Stimulated activated CD8-positive, alpha-beta memory T cell treated with anti-CD3 and anti-CD28 coated beads, Interleukin-15, amount 100 ng/mL, for 48 hours (primary cell): ENCODE measurements at places on chromosomes 12 and 14.
A peak's percentile ranks its signal among the peaks of the same experiment; 100 is the strongest.

DNA sequence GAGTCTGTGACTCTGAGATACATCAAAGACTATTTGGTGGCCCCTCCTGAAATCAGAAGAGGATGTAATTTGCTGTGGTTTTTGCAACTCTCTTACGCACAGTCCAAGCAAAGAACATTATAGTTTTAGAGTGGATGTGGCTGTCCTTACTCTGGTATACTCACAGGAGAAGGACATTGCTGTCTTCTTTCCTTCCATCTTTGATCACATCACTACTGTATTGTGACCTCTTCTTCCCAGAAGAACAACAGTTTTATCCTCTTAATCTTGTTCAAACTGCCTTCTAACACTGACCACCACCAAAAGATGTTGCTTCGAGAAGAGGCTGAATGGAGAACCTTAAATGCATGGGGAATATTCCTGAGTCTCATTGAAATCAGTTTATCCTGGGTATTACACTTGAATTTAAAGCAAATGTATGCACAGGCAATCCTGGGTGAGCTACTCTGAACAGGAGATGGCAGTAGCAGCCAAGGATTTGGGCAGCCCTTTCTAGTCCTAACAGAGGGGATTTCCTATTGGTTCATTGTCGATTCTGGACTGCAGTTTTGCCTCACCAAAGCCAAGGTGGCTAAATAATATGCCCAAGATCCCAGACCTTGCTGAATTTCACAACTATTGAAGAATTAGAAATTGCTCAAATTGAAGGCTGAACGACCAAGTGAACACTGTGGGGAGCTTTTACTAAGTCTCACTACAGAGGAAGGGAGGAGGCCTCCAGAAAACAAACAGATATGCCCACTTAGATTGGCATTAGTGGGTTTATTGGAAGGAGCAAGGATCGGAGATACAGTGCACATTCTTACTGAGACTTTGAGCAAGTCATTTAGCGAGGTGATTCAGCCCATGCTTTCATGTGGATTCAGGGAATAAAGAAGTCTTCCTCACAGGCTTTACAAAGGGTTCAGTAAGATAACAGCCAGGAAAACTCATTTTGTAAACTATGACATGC, 282.8 kb downstream of the PAWR start:
- DNase-seq, result no peak

DNA sequence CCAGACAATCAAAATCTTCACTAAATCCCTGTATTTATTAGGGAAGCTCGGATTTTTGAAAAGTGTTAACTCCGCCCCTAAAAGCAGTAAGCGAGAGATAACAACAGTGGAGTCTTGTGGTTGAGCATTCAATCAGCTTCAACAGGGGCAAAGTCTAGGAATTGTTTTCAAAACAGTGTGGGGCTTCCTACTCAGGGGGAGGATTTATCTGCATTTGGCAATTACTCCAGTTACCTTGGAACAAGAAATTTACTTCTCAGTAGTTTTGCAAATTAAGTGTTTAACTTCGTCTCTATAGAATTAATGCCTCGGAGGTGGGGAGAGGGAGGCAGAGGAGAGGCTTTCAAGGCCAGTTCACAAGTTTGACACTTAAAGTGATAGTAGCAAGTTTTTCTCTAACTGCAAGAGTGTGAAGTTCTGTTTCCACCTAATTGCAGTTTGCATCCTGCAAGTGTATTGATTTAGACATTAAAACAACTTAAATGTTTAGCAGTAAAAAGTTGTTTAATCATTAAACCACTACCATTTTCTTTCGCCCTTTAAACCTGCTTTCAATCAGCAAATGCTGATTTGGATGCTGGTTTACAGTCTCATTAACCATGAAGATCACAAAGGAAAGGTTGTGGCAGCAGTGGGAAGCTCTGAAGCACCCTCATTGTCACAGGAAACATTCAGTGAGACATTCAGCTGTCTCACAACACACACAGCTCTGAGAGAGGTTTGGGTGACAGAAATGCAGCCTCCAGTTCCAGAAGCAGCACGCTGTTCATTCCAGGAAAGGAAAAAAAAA, 102.0 kb downstream of the HMGA2 start:
- DNase-seq, result no peak

DNA sequence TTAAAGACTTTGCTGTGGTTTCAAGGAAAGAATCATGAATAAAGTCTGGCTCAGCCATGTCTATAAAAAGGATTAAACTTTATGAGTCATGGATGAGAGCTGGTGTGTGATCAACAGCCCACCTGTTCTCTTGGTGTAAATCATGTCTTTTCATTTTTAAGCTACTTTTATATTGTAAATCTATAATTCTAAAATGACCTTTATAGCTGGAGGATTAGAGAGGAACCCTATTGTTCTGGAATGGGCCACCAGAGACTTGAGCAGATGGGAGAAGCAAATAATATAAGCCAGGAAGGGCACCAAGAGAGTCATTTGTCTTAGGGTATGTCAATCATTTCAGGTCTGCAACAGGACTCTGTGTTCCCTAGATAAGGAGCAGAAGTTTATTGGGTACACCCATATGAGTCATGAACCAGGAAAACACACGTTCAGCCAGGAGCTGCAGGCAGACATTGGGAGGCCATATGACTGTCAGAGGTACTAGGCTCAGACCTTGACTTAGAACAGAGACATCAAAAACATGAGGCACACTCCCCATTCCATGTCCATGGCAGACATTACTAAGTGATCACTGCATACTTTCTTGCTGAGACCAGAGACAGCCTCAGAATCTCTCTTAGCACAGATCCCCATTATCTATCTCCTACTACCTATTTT, 49.3 kb downstream of the NDUFA12 start:
- no peak for DNase-seq

DNA sequence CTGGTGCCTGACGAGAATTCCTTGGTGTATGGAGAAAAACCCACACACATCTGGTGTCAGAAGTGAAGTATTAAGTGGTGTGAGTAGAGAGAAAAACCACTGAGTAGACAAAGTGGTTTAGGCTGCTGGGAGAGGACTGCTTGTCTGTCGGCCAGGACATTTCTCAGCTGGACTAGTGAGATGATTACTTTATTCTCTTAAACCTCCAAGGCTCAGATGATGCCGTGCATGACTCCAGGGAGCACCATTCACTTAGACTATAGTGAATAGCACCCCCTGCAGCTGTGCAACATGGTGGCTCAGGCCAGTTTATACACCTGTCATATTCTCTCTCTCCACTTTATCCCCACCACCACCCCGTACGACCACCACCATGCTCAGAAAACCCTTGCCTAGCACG, 28.5 kb upstream of the NFYB start:
- no peak for DNase-seq

GRCh38 chr12:89194683-89195082, 157.6 kb downstream of the DUSP6 start:
- no peak for DNase-seq

DNA sequence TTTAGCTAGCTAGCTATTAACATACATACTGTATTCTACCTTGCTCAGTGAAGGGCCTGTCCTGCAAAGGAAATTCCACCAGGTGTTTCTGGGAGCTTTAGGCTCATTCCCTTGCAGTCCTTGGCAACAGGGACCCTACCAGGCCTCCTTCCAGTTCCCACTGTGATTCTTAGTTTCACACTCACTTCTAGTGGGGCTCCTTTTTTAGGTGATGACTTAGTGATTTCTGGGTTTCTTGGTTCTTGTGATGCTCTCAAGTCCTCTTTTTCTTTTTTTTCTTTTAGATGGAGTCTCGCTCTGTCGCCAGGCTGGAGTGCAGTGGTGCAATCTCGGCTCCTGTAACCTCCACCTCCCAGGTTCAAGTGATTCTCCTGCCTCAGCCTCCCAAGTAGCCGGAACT, 10.4 kb upstream of the STRN3 start:
- DNase-seq, result no peak

DNA sequence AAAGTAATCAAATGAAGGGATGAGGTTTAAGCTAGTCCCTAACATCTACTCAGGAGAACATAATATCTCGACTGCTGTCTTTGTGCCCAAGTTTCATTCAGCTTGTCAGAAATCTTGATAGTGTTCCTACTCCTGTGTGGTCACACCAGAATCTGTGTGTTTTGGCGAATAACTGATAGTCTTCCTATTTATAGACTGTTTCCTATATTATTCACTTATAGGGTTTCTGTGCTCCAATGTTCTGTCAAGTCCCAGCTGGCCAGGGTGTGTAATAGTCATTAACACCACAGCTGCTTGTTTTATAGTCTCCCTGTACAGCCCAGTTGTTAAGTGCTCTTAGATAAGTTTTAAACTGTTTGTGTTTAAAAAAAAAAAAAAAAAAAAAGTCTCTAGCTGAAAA, 45.9 kb downstream of the GPR135 start:
- DNase-seq, result no peak

DNA sequence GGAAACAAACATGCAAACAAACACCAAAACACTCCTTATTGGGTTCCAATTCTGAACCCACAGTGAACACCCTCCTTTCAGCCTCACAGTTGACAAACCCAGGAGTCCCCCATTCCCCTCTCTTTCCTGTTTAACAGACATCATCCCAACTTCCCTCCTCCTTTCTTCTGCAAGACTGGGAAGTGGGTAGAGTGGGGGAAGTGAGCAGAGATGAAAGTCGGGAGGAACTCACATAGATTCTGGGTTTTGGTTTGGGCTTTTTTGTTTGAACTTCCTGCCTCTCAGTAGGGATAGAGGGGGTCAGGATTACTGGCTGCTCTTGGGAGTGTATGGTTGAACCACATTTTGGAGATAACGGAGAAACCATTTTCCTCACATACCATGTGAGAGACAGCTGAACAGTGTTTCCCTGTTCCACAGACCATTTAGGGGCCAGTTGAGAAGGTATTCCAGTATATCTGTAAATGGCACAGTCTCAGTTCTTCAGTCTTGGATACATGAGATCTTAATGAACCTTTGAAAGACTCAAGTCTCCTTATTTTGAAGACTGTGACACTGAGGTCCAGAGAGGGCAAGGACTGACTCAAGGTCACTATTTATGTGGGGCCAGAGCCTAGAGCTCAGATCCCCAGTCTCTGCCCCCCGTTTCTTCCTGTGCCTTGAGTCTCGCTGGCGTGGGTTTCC, 3.9 kb upstream of the GPR84 start:
- DNase-seq, result no peak

DNA sequence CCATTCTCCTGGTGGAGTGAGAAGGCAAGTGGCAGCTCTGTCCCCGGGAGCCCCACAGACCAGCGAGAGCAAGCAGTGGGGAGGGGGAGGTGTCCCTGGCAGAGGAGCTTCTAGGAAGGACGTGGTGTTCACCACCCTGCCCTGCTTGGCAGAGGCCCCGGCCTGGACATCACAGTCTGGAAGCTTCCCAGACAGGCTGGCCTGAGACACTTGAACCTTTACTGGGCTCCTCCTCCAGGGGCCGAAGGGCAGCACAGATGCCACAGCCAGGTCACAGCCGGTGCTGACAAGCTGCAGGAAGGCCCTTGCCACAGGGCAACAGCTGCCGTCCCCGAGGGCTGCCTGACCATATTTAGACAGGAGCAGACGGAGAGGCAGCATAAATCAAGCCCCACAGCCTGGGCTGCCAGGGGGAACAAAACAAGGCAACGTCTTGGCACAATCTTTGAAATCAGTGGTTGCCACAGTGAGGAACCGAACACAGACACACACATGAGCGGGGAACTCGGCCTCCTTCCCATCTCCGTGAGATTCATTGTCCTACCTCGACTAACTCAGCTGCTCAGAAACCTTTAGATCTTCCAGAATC, 28.5 kb downstream of the PRIMA1 start:
- no peak for DNase-seq

- DNase-seq, result peak; percentile 59
Observed at GRCh38 chr12:121992059-121992879, 29.4 kb upstream of the BCL7A start.

- no peak for DNase-seq
Observed at GRCh38 chr12:29320295-29321085, 60.5 kb downstream of the ERGIC2 start.

DNA sequence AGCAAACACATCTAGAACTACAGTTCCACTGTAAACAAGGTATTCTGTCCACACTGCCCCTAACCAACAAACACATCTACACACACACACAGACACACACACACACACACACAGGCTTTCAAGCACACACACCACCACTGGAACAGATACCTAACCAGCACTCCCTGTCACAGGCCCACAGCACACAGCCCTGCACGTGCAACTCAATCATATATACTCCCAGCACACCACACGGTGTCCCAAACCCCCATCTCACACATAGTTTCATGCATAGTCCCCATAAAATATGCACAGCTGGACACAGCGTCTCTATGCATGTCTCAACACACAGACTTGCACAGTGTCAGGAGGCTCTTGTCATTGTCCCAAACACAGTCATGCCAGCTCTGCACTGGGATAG, 27.6 kb downstream of the KRT8 start:
- DNase-seq, result no peak

GRCh38 chr12:94769047-94769420, 118.7 kb upstream of the TMCC3 start:
- no peak for DNase-seq

DNA sequence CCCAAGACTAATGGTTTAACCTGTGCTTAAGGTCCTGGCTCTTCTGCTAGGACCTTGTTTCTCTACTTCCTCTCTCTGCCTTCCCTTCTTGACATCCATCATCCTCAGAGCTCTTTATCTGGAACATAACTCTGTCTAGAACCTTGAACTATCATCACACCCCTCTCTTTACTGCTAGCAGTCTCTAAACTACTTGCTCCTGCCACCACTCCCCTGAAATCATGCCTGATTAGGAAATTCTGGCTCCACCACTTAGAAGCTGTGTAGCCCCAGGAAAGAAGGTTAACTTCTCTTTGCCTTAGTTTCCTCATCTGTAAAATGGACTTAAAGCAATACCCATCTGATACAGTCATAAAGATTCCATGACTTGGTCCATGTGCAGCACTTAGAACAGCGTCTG, 9.1 kb downstream of the SLC38A1 start:
- no peak for DNase-seq

DNA sequence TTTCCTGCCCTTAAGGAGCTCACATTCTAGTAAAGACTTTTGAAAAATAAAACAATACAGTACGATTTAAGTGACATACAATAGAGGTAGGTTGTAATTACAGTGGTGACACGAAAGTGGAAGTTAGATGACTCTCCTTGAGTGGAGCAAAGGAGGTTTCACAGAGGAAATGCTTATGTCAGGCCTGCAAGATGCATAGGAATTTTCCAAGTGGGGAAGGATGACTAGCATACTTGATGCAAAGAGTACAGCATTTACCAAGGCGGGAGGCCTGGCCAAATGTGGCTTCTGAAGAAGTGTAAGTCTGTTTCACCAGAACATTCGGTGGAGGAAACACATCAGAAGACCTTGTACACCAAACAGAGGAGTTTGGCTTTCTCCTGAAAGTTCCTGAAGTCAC, 55.2 kb downstream of the ERO1A start:
- DNase-seq, result peak; percentile 8

DNA sequence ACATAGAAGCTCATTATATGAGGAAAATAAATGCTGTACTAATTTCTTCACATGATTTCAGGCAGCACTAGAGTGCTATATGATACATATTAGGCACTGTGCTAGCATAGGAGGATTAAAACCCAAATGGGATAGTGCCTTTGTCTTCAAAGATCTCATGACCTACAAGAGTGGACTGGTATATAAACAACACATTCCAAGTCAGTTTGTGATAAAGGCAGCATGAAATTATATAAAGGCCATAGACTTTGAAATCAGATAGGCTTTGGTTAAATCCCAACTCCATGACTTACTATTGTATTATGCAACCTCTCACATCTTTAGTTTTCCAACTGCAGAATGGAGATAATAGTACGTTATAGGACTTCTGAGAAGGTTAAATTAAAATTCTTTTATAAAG, 179.7 kb downstream of the RAD51B start:
- DNase-seq, result no peak

- DNase-seq, result no peak
Observed at GRCh38 chr12:72273499-72273837, 1.3 kb downstream of the TRHDE start.
